ENCODE measurements at places on chromosomes 2 and 18.

DNA sequence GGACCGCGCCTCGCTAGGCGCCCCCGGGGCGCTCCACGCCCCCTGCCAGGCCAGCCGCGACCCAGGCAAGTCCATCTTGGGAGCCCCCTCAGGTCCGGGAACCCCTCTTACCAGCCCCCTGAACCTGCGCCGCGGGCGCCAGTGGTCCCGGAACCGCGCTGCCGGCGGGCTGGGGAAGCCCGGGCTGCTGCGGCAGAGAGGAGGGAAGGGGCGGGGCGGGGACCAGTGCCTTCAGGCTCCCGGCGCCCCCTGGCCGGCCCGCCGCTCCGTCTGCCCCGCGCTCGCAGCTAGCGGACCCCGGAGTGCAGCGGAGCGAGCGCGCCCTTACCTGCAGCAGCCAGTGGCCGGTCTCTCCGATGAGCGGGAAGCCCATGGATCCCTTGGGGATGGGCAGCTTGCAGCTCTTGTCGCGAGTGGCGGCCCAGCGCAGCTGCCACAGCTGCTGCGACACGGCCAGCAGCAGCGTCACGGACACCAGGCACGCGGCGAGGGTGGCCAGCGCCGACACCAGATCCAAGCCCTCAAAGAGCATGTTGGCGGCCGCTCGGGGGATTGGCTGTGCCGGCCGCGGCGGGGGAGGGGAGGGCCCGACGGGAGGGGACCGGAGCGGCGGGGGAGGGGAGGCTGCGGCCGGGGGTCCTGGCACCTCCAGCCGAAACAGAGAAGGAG is at the start of gene CYP26B1:
TSS of gene CYP26B1 (minus strand) at position 560 of the 669 bp plus-strand sequence. CDS start at position 532, 28 bp downstream.
- peaks cover 61% of the 10 kb centered on the region for H3K27me3 ChIP-seq
- no peak within 1 kb of the TSS for H3K27ac ChIP-seq
- H3K4me3 ChIP-seq, result peak within 1 kb of the TSS; percentile 52
- H3K4me1 ChIP-seq, result peaks cover 73% of the 10 kb centered on the region

DNA sequence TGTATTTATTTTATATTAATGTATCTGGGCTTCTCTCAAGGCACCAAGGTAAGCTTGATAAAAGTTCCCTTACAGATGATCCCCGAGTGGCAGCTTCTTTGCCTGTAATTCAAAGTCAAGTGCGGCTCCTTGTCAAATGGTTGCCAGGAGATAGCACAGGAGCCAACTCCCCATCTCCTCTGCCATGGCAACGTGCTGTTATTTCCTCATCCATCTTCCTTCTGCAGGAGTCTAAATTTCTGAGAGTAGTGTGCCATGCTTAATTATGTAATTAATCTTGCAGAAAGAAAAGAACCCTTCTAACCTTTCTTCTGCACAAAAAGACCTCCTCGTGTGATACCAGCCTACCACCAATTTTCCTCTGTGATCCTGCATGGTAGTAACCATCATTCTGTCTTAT is 46.2 kb upstream of the ACMSD start:
- H3K4me1 ChIP-seq, result no peaks in the 10 kb centered on the region
- no peaks in the 10 kb centered on the region for H3K36me3 ChIP-seq
- no peak for DNase-seq
- no peak overlapping the region for H3K4me3 ChIP-seq

GRCh38 chr2:216302981-216303676 is 69.2 kb downstream of the MARCHF4 start:
- H3K4me1 ChIP-seq, result no peaks in the 10 kb centered on the region
- H3K4me3 ChIP-seq, result no peak overlapping the region
- no peak overlapping the region for H3K27ac ChIP-seq
- peaks cover 4% of the 10 kb centered on the region for H3K27me3 ChIP-seq

- H3K36me3 ChIP-seq, result no peaks in the 10 kb centered on the region
- no peaks in the 10 kb centered on the region for H3K4me1 ChIP-seq
- no peak overlapping the region for H3K4me3 ChIP-seq
- no peak for DNase-seq
- H3K27me3 ChIP-seq, result no peaks in the 10 kb centered on the region
Measured at GRCh38 chr2:34570266-34570872, 971.3 kb upstream of the FAM98A start.

GRCh38 chr2:57809230-57809629 is 237.4 kb upstream of the VRK2 start:
- H3K36me3 ChIP-seq, result no peaks in the 10 kb centered on the region
- H3K27me3 ChIP-seq, result no peaks in the 10 kb centered on the region
- no peak for DNase-seq
- H3K4me3 ChIP-seq, result no peak overlapping the region
- no peaks in the 10 kb centered on the region for H3K4me1 ChIP-seq
- no peak overlapping the region for H3K27ac ChIP-seq

GRCh38 chr2:240165034-240165433 is 24.6 kb upstream of the OTOS start:
- H3K27ac ChIP-seq, result no peak overlapping the region
- peak; percentile 50 for DNase-seq
- peaks cover 43% of the 10 kb centered on the region for H3K27me3 ChIP-seq
- H3K4me1 ChIP-seq, result no peaks in the 10 kb centered on the region
- no peaks in the 10 kb centered on the region for H3K36me3 ChIP-seq

DNA sequence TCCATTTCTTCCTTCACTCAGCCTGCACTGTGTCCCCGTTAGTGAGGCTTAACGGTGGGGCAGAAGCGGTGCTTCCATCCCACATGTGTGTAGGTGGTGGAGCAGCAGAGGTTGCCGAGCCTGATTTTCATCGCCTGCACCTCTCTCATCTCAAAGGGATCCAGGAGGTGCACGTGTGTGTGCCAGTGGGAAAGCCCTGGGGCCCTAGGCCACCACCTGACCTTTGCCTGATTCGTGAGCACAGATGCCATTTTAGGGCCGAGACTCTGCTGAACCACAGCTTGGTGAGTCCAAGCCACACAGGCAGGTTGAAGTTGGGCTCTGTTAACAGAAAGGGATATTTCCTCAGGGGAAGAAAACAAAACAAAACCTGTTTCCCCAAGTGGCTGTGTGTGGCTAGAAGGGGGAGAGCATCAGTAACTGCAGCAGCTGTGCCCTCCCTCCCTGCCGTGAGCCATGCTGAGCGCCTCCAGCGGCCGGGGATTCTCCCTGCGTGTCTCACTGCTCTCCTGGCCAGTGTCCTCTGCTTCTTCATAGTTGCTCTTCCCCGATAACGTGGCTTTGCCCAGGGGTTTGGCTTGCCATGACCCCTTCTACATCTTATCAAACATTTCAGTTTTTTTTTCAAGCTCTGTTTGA is 81.5 kb downstream of the MAPRE2 start:
- H3K36me3 ChIP-seq, result peaks cover 9% of the 10 kb centered on the region
- no peaks in the 10 kb centered on the region for H3K27me3 ChIP-seq
- no peak overlapping the region for H3K27ac ChIP-seq

- H3K4me1 ChIP-seq, result no peaks in the 10 kb centered on the region
- no peak for DNase-seq
- H3K36me3 ChIP-seq, result no peaks in the 10 kb centered on the region
- no peak overlapping the region for H3K4me3 ChIP-seq
- no peaks in the 10 kb centered on the region for H3K27me3 ChIP-seq
Measured at GRCh38 chr18:10378688-10379420, 75.6 kb upstream of the APCDD1 start.

DNA sequence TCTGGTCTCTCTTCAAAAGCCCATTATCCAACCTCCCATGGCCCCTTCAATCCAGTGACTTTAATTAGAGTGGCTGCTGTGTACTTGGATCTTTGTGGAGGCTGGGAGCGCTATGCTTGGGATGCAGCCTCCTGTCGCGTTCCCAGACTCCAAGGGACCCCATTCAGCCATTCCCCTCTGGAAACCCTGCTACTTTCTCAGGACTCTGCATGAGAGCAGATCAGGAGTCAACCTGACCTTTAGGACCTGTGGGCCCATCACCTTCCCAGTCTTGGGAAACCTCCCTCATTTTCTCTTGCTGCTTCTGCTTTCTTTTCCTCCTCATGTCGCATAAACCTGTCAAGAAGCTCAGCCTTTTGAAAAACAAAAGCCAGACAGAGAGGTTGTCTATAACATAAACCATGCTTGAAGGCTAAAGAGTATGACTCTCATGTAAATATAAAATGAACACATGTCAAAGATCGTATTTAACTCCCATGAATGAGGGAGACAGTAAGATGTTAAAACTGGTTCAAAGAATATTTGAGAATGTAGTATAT is 143.1 kb upstream of the PELI1 start:
- H3K36me3 ChIP-seq, result no peaks in the 10 kb centered on the region
- no peak overlapping the region for H3K4me3 ChIP-seq
- no peak overlapping the region for H3K27ac ChIP-seq
- no peak for DNase-seq
- H3K4me1 ChIP-seq, result peaks cover 41% of the 10 kb centered on the region

- H3K36me3 ChIP-seq, result peaks cover 15% of the 10 kb centered on the region
- no peak overlapping the region for H3K4me3 ChIP-seq
- no peaks in the 10 kb centered on the region for H3K27me3 ChIP-seq
- no peak for DNase-seq
- H3K27ac ChIP-seq, result no peak overlapping the region
Measured at GRCh38 chr2:169966454-169966853, 139.2 kb downstream of the UBR3 start.

- H3K4me1 ChIP-seq, result peaks cover 14% of the 10 kb centered on the region
- no peaks in the 10 kb centered on the region for H3K36me3 ChIP-seq
- H3K27ac ChIP-seq, result no peak overlapping the region
- no peak overlapping the region for H3K4me3 ChIP-seq
- no peak for DNase-seq
Measured at GRCh38 chr18:23169673-23170044, 34.4 kb downstream of the CABLES1 start.

GRCh38 chr2:5391362-5391761 is 300.8 kb upstream of the SOX11 start:
- no peak for DNase-seq
- no peaks in the 10 kb centered on the region for H3K27me3 ChIP-seq
- H3K4me3 ChIP-seq, result no peak overlapping the region
- H3K27ac ChIP-seq, result no peak overlapping the region
- H3K4me1 ChIP-seq, result no peaks in the 10 kb centered on the region
- H3K36me3 ChIP-seq, result no peaks in the 10 kb centered on the region

- H3K4me1 ChIP-seq, result no peaks in the 10 kb centered on the region
- H3K27ac ChIP-seq, result no peak overlapping the region
- no peaks in the 10 kb centered on the region for H3K27me3 ChIP-seq
- H3K36me3 ChIP-seq, result no peaks in the 10 kb centered on the region
- DNase-seq, result no peak
Measured at GRCh38 chr2:26951236-26951635, 19.2 kb upstream of the MAPRE3 start.
